ENCODE measurements at places on chromosomes 2 and 18. TPM values are rescaled to one million over a fixed set of nuclear protein-coding genes. Genes with fewer than 3 reads are reported as not detected.

- H3K4me3 ChIP-seq: no peak overlapping the region
- no peak for DNase-seq
- no peaks in the 10 kb centered on the region for H3K36me3 ChIP-seq
- H3K4me1 ChIP-seq: no peaks in the 10 kb centered on the region
Observed at GRCh38 chr2:237171396-237171795, 85.7 kb downstream of the COPS8 start.

DNA sequence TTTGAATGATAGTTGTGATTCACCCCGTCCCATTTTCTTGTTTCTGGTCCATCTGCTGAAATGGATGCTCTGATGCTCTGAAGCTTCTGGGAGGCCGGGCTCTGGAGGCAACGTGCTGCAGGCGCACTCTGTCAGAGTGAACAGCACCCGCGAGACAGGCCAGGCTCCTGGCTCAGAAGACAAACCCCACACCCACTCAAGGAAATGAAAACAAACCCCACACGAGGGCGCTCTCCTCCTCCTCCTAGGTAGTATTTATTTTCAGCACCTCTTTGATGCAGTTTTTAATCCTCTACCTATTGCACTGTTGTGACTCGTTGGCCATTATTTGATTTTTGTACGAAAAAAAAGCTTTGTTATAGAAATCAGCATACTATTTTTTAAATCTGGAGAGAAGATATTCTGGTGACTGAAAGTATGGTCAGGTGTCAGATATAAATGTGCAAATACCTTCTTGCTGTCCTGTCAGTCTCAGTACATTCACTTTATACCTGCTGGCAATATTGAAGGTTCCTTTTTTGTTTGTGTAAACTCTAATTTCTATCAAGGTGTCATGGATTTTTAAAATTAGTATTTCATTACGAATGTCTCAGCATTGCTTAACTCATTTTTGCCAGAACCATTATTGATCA, 10.3 kb upstream of the CHST10 start:
- no peaks in the 10 kb centered on the region for H3K4me1 ChIP-seq
- DNase-seq: peak; percentile 48
- no peaks in the 10 kb centered on the region for H3K27me3 ChIP-seq

GRCh38 chr2:179263015-179263414, 1.6 kb downstream of the SESTD1 start:
- H3K27me3 ChIP-seq: no peaks in the 10 kb centered on the region
- H3K36me3 ChIP-seq: no peaks in the 10 kb centered on the region
- H3K27ac ChIP-seq: no peak overlapping the region
- peaks cover 4% of the 10 kb centered on the region for H3K4me1 ChIP-seq
- H3K4me3 ChIP-seq: no peak overlapping the region
- DNase-seq: no peak

FNDC4 gene
- total RNA-seq: 51.0 TPM
